ENCODE measurements at places on chromosomes 4 and X. TPM values are rescaled to one million over a fixed set of nuclear protein-coding genes. Genes with fewer than 3 reads are reported as not detected.

GRCh38 chr4:171621646-171622045, 191.6 kb upstream of the GALNTL6 start:
- no peaks in the 10 kb centered on the region for H3K27me3 ChIP-seq
- H3K4me3 ChIP-seq = no peak overlapping the region
- H3K27ac ChIP-seq = no peak overlapping the region
- DNase-seq = no peak

Gene KLB
- not detected for total RNA-seq

Gene XAGE5
- total RNA-seq = not detected

DNA sequence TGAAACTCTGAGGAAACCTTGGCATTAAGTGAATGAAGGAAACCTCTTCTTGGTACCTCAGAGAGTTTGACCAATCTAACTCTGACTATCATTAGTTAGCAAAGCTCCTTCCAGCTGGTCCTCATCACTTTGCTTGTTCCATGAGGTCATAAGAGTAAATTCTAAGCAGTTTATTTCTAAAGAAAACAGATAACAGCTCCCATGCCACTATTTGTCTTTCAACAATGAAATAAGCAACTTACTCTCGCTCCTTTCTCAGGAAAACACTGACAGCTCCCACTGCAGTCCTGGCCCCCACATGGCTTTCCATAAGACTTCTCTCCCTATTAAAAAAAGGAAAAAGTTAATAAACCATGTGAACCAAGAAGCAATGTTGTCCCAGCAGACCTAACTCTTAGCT, 127.7 kb downstream of the COL4A6 start:
- H3K4me3 ChIP-seq = no peak overlapping the region
- no peak overlapping the region for H3K27ac ChIP-seq
- no peaks in the 10 kb centered on the region for H3K4me1 ChIP-seq
- no peak for DNase-seq
- no peaks in the 10 kb centered on the region for H3K27me3 ChIP-seq

GRCh38 chr4:7199129-7199725, 6.9 kb downstream of the SORCS2 start:
- H3K4me3 ChIP-seq = no peak overlapping the region
- no peaks in the 10 kb centered on the region for H3K4me1 ChIP-seq
- H3K27me3 ChIP-seq = peaks cover 36% of the 10 kb centered on the region
- H3K36me3 ChIP-seq = no peaks in the 10 kb centered on the region
- H3K27ac ChIP-seq = no peak overlapping the region
- no peak for DNase-seq

Gene COL4A6
- not detected for total RNA-seq

GRCh38 chr4:8205241-8205707, 6.2 kb downstream of the SH3TC1 start:
- H3K27me3 ChIP-seq = no peaks in the 10 kb centered on the region
- H3K4me1 ChIP-seq = peaks cover 29% of the 10 kb centered on the region
- H3K27ac ChIP-seq = no peak overlapping the region
- H3K4me3 ChIP-seq = no peak overlapping the region
- H3K36me3 ChIP-seq = peaks cover 1% of the 10 kb centered on the region

DNA sequence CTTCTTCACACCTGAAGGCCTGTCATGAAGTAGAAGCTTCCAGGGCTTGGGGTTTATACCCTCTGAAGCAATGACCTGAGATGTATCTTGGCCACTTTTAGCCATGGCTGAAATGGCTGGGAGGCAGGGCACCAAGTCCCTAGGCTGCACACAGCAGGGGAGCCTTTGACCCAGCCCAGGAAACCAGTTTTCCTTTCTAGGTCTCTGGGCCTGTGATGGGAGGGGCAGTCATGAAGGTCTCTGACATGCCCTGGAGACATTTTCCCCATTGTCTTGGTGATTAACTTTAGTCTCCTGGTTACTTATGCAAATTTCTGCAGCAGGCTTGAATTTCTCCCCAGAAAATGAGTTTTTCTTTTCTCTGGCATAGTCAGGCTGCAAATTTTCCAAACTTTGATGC, 511.0 kb upstream of the KLHL4 start:
- no peaks in the 10 kb centered on the region for H3K4me1 ChIP-seq
- no peaks in the 10 kb centered on the region for H3K36me3 ChIP-seq
- no peaks in the 10 kb centered on the region for H3K27me3 ChIP-seq
- no peak overlapping the region for H3K4me3 ChIP-seq
- DNase-seq = no peak
- no peak overlapping the region for H3K27ac ChIP-seq

Gene TMPRSS11B
- not detected for total RNA-seq

DNA sequence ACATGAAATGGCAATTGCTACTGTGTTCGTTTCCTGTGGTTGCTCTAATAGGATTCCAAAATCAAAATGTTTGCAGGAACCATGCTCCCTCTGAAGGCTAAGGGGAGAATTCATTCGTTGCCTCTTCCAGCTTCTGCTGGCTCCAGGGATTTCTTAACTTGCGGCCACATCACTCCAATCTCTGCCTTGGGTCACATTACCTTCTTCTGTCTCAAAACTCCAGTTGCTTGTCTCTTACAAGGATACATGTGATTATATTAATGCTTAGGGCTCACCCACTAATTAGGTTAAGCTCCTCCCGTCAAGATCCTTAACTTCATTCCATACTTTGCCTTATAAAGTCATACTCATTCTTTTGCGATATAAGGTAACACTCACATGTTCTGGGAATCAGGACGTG, 208.4 kb downstream of the RBM46 start:
- H3K36me3 ChIP-seq = no peaks in the 10 kb centered on the region
- no peak overlapping the region for H3K27ac ChIP-seq
- no peak overlapping the region for H3K4me3 ChIP-seq
- H3K27me3 ChIP-seq = no peaks in the 10 kb centered on the region
- no peaks in the 10 kb centered on the region for H3K4me1 ChIP-seq
- no peak for DNase-seq

DNA sequence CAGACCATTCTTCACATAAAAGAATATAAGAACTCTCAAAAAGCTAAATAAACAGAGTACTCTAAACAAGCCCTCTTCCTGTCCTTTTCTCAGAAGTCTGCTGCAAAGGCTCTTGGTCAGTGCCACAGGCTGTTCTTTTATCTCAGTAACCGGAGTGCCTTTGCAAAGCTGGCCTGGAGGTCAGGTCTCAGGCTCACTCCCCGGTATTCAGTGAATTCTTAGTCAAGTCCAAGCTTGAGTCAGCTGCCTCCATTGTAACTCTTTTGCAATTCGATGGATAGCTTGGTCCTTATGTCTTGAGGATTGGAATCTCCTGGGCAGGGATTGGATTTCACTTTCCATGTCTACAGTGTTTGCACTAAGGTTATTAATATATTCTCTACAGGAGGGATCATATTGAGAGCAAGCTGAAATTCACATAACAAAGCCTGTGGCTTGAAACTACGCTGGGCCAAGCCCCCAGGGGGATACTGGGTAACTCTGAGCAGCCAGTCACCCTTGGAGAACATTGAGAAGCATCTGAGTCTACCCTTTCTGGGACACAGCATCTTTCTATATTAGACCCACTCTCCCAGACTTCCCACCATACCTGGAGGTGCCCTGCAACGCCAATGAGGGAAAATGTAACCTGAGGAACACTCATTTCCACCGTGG, 10.0 kb upstream of the HS6ST2 start:
- DNase-seq = no peak
- no peaks in the 10 kb centered on the region for H3K4me1 ChIP-seq
- H3K27ac ChIP-seq = no peak overlapping the region
- H3K36me3 ChIP-seq = no peaks in the 10 kb centered on the region
- H3K27me3 ChIP-seq = peaks cover 2% of the 10 kb centered on the region
- no peak overlapping the region for H3K4me3 ChIP-seq

DNA sequence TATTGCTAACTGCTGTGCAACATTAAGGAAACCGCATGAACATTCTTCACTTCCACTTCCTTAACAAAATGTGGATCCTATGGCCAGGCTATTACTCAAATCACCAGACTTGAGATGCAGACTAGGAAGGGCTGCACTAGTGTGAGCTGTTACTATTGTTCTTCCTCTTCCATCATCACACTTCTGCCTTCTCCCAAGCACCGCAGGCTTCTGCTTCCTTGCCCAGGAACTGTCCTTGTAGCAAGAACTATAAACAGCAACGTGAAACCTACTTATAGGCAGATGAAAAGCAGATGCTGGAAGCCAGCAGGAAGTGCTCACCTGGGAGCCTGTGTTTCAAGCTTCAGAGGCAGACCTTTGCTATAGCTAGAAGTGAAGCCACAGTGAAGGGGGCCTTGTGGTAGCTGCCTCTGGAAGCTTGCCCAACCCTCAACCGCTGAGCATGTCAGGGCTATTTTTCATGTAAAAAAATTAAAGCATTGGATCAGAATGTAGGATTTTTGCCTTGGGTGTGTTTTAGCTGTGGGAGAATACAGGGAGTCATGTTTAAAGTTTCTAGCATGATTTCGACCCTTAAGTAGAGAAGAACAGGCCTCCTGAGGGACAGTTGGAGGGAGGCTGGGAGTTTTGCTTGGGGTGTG, 43.9 kb downstream of the CLNK start:
- H3K4me3 ChIP-seq = no peak overlapping the region
- H3K4me1 ChIP-seq = peaks cover 9% of the 10 kb centered on the region
- H3K36me3 ChIP-seq = no peaks in the 10 kb centered on the region
- H3K27ac ChIP-seq = no peak overlapping the region

Gene PASD1
- not detected for total RNA-seq

Gene CT45A5
- total RNA-seq = not detected

DNA sequence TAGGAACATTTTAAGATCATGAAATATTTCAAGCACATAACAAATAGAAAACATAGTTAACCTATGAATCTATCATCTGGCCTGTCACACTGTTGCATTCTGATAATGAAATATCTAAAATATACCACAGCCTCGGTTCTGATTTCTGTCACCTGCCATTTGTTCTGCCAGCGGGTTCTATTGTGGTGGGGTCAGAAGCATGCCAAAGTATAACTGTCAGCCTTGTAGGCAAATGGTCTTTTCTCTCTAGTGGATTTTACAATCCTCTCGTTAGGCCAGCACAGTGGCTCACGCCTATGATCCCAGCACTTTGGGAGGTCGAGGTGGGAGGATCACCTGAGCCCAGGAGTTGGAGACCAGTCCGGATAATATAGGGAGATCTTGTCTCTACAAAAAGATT, 47.9 kb downstream of the HTRA3 start:
- H3K27me3 ChIP-seq = no peaks in the 10 kb centered on the region
- H3K36me3 ChIP-seq = no peaks in the 10 kb centered on the region
- DNase-seq = no peak
- no peak overlapping the region for H3K4me3 ChIP-seq

Gene SH3TC1
- 18.3 TPM for total RNA-seq

- no peaks in the 10 kb centered on the region for H3K4me1 ChIP-seq
- DNase-seq = no peak
- no peak overlapping the region for H3K27ac ChIP-seq
- H3K27me3 ChIP-seq = no peaks in the 10 kb centered on the region
- H3K4me3 ChIP-seq = no peak overlapping the region
Observed at GRCh38 chr4:93317561-93317960, 511.0 kb upstream of the ATOH1 start.

Gene TRIM60
- not detected for total RNA-seq

DNA sequence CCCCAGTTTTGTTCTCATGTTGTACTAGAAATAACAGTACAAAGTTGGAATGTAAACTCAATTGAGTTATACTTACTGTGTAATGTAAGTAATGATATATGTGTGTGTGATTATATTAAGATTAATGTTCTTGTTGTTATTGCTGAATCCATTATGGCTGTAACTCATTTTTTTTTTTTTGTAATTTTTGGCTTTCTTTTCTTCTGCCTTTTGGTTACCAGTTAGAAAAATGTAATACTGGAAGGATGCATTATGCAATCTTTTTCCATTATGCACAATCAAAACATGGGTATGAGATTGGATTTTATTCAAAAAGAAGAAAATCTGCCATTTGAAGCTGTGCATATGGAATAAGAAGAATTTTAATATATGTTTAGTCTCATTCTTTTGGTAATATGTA, 34.0 kb downstream of the BANK1 start:
- no peaks in the 10 kb centered on the region for H3K4me1 ChIP-seq
- no peak overlapping the region for H3K4me3 ChIP-seq
- no peaks in the 10 kb centered on the region for H3K36me3 ChIP-seq

- peaks cover 9% of the 10 kb centered on the region for H3K27me3 ChIP-seq
- H3K36me3 ChIP-seq = no peaks in the 10 kb centered on the region
- no peak overlapping the region for H3K27ac ChIP-seq
- H3K4me3 ChIP-seq = no peak overlapping the region
Observed at GRCh38 chr4:24772061-24772705, 23.2 kb upstream of the SOD3 start.

- H3K4me1 ChIP-seq = peaks cover 19% of the 10 kb centered on the region
- DNase-seq = no peak
- no peaks in the 10 kb centered on the region for H3K27me3 ChIP-seq
- H3K36me3 ChIP-seq = peaks cover 13% of the 10 kb centered on the region
- no peak overlapping the region for H3K4me3 ChIP-seq
- H3K27ac ChIP-seq = no peak overlapping the region
Observed at GRCh38 chrX:73963682-73964081, 340.3 kb upstream of the ZCCHC13 start.

- peak; percentile 23 for DNase-seq
- H3K27ac ChIP-seq = peak overlapping the region; percentile 97
- H3K4me3 ChIP-seq = peak overlapping the region; percentile 93
- peaks cover 57% of the 10 kb centered on the region for H3K4me1 ChIP-seq
- no peaks in the 10 kb centered on the region for H3K27me3 ChIP-seq
Observed at GRCh38 chrX:24153178-24153795, 3.8 kb downstream of the ZFX start.

- peaks cover 60% of the 10 kb centered on the region for H3K4me1 ChIP-seq
- no peak overlapping the region for H3K4me3 ChIP-seq
- H3K27ac ChIP-seq = peak overlapping the region; percentile 70
Observed at GRCh38 chr4:40669504-40669903, 39.8 kb upstream of the RBM47 start.

Gene CXCL13
- total RNA-seq = 4.9 TPM

DNA sequence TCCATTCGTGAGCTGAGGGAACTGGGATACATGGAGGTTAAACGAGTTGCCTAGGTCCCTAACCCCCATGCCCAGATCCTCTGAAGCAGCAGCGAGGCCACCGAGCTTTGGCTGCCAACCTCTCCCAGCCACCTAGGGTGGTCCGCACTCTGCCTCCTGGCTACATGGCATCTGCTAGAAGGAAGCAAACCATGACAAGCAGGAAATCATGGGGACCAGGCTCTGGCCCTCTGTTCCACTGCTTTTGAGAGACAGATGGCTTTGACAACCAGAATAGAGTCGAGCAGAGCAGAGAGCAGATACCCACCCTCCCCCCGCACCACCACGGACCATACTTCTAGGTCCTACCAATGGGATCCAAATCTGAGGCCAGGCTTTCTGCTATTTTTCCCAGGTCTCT, 37.5 kb upstream of the NKRF start:
- H3K36me3 ChIP-seq = peaks cover 34% of the 10 kb centered on the region
- DNase-seq = no peak
- H3K27me3 ChIP-seq = no peaks in the 10 kb centered on the region
- H3K4me3 ChIP-seq = no peak overlapping the region

Gene TCEAL6
- total RNA-seq = not detected

DNA sequence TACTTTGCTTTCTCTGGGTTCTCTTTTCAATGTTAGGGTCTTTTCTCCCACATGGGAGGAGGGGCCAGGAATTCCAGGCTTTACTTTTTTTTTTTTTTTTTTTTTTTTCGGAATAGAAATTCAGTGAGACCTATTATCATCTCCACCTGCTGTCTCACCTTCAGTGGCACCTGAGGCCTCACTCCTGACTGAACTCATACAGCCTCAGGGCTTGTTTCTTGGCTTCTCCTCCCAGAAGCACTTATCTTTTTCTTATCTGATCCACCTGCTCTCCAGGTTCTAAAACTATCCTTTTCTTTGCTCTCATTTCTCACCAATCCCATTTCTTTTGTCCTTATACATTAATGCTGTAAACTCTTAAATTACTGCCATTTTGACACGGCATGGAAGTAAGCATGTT, 117.3 kb upstream of the PPP3CA start:
- H3K27ac ChIP-seq = no peak overlapping the region
- DNase-seq = no peak
- peaks cover 19% of the 10 kb centered on the region for H3K27me3 ChIP-seq
- H3K4me1 ChIP-seq = no peaks in the 10 kb centered on the region
- no peaks in the 10 kb centered on the region for H3K36me3 ChIP-seq
- H3K4me3 ChIP-seq = no peak overlapping the region
